ENCODE measurements at places on chromosomes 16 and 17.

- no peak for ATAC-seq
Measured at GRCh38 chr17:71522383-71522782, 598.4 kb upstream of the SOX9 start.

DNA sequence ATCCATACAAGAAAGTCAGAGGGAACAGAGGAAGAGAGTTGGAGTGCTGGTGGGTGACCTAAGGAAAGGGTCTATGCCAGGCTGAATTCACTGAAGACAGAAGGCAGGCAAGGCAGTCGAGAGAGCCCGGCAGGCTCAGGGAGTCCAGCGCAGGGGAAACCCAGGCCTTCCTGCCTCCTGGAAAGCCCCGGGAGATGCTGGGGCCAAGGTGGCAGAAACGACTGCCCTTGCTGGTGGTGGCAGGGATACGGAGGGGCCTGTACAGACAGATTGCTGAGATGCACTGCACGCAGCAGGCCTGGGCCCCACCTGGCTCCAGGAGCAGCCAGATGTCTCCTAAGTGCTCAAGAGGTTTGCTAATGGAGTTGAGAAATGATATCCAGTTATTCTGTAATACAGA is 59.8 kb downstream of the GTF3C1 start:
- ATAC-seq = no peak

GRCh38 chr16:10202649-10203048 is 20.4 kb upstream of the GRIN2A start:
- no peak for ATAC-seq

- ATAC-seq = no peak
Measured at GRCh38 chr16:15857724-15858560, 1.1 kb upstream of the MYH11 start.

DNA sequence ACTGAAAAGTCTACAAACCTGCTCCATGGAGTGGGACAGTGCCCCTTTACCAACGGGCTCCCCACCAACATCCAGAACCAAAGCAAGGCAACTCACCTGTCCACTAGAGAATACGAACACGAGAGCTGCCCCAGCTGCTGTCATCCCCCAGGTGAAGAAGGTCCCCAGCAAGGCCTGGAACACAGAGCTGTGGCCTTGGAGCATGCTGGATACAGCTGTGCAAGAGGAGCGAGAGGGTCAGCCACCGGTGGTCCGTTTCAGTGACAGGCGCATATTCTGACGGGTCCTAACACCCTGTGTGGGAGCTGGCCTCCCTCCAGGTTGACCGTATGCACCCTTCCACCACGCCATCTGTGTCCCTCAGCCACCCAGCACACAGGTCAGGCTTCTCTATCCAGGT is 3.9 kb downstream of the SLC39A11 start:
- no peak for ATAC-seq

- no peak for ATAC-seq
Measured at GRCh38 chr16:65675161-65675560, 553.3 kb upstream of the CDH11 start.

DNA sequence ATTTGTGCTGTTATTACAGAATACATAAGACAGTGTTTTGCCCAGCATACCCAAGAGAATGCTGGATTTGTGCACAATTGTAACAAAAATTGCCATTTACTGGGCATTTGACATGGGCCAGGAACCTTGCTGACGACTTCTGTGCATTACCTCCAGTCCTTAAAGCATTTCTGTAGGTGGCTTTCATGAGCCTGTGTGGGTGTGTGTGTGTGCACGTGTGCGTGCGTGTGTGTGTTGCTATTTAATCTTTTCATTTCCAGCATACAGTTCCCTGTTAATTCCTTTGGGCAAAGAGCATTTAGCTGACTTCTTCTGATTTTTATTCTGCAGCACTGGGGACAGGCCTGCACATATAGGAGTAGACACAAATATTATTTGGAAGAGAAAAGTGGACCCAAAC is 134.4 kb downstream of the CYLD start:
- ATAC-seq = no peak

DNA sequence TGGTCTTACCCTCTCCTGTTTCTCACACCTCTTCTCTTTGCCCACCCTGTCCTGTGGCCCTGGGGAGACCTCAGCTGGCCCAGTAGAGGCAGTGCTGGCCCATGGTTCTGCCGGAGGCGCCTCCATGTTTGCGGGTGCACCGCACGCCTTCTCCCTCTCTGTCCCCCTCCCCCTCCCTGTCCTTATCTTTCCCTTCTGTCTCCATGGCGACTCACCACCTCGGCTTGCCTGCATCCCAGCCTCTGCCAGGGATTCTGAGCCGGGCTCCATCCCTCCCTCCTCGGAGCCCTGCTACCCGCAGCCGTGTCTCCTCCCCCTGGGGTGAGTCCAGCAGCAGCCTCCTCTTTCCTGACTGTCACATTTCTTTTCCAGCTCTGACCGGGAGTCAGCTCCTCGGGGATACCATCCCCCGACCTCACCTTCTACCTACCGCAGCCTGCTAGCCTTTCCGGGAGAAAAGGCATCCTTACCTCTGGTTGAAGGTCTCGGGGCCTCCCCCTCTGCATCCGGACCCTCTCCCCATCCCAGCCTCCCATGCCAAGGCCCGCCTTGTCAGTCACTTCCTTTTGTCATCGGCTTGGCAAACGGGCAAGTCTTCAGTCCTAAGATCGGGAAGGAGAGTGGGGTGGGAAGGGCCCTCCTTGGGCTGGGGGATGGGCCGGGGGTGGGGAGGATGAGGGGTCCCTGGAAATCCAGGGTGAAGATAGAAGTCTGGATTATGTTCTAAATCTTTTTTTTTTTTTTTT is at the start of gene RNF112:
Gene RNF112 (plus strand): TSS at position 358 of the 746 bp plus-strand sequence. CDS start 177 bp downstream, at position 535.
- no peak for ATAC-seq

GRCh38 chr17:76382803-76383545 is 1.4 kb upstream of the SPHK1 start:
- peak; percentile 56 for ATAC-seq

GRCh38 chr16:11094857-11095565 is 150.6 kb downstream of the CLEC16A start:
- ATAC-seq = peak; percentile 79

DNA sequence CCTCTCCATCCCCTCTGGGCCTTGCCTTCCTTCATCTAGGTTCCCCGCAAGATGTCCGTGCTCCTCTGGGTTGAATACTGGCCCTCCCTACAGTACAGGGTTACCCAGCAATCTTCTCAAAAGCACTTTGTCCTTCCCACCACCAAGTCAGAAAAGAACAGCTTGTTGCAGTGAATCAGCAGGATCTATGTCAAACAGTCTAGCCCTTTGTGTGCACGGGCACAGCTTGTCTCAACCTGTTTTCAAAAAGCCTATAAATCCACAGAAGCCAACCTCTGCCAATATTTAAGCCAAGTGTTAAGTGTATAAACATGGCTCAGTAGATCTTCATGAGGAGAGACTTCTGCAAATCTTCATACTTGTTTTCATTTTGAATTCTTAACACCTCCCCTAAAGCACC is 25.2 kb downstream of the C17orf67 start:
- ATAC-seq = no peak

DNA sequence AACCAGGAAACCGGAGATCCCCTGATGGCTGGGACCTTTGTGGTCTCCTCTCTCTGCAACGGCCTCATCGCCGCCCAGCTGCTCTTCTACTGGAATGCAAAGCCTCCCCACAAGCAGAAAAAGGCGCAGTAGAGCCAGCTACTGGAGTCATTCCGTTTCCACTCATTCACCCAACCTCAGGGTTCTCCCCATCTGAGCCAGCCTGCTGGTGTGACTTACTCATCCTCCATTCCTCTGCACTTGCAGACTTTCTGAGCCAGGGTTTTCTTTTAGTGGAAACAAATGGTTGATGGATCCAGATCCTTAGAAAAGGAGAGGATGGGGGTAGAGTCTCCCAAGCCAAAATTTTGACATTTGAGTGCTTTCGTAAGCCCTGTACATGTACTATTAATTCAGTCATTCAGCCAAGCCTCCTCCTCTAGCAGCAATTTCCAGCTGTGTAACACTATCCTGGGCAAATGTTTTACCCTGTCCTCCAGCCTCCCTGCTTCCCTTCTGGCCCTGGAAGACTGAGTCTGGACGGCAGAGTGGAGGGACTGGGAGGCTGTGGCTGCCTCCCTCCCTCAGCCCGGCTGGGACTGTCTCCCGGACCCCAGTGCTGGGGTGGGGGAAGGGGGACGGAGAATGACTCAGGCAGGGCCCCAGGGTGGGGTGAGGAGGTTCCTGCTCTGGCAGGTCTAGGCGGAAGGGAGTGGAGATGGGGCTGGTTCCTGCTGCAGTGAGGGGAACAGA is 2.3 kb downstream of the SOX15 start:
- ATAC-seq = no peak

DNA sequence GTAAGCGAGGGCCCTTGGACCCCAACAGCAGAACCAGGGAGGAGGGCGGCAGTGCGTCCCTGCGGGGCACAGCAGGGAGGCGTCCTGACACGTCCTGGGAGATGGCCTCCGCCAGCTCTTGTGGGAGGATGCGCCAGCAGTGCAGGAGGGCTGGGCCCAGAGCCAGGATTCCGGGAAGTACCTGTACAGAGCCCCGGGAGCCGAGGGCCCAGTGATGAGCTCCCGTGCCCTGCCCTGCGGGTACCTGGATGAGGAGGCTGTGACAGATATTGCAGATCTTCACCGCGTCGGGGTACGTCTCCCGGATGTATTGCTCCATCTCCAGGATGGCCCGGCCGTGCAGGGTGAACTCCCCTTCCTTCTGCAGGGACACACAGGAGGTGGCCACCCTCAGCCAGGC is 23.1 kb downstream of the KDM8 start:
- no peak for ATAC-seq

DNA sequence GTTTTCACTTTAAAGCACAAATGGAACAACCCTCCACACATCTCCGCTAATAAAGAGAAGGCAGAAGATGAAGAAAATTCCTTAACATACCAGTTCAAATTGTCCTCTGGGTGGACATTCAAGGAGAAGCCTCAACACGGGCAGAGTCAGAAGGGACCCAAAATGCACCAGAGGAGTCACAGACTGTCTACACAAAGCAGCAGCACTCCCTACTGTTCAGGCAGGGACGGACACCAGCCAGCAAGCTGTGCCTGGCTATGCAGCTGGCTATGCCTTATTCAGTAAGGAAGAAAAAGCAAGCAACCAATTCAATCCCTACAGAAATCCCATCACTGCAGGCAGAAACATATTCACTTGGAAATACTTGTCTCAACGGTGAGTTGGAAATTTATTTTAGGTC is 8.1 kb downstream of the DNAJC7 start:
- ATAC-seq = no peak

GRCh38 chr17:78598013-78598471 is 20.8 kb upstream of the DNAH17 start:
- no peak for ATAC-seq

- ATAC-seq = peak; percentile 90
Measured at GRCh38 chr17:49748791-49749190, 15.1 kb downstream of the FAM117A start.

DNA sequence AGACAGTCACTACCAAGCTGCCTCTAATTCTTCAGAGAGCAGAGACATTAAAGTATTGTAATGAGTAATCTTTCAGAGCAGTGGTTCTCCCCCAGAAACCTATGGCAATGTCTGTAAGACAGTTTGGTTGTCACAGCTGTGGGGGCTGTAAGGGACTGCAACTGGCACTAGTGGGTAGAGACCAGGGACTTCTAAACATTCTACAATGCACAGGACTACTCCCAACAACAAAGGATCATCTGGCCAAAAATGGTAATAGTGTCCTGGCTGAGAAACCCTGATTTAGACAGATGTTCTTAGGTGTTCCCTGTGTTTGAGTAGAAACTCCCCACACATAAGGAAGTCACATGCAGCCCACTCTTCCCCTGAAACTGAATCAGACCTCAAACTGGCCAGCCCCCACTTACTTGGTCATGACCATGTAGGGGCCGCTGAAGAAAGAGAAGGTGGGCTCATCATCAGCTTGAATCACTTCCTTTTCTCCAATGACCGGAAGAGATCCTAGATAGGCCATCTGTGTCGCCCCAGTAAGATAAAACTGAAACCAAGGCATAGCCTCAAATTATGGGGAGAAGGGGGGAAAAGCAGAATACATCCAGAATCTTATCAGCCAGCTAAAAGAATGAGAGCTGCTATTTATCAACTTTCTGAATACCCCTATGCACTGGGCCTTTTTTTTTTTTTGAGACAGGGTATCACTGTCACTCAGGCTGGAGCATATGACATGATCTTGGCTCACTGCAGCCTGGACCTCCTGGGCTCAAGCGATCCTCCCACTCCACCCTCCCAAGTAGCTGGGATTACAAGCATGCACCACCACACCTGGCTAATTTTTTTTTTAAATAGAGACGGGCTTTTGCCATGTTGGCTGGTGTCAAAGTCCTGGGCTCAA is 75.8 kb downstream of the TEX14 start:
- peak; percentile 81 for ATAC-seq

DNA sequence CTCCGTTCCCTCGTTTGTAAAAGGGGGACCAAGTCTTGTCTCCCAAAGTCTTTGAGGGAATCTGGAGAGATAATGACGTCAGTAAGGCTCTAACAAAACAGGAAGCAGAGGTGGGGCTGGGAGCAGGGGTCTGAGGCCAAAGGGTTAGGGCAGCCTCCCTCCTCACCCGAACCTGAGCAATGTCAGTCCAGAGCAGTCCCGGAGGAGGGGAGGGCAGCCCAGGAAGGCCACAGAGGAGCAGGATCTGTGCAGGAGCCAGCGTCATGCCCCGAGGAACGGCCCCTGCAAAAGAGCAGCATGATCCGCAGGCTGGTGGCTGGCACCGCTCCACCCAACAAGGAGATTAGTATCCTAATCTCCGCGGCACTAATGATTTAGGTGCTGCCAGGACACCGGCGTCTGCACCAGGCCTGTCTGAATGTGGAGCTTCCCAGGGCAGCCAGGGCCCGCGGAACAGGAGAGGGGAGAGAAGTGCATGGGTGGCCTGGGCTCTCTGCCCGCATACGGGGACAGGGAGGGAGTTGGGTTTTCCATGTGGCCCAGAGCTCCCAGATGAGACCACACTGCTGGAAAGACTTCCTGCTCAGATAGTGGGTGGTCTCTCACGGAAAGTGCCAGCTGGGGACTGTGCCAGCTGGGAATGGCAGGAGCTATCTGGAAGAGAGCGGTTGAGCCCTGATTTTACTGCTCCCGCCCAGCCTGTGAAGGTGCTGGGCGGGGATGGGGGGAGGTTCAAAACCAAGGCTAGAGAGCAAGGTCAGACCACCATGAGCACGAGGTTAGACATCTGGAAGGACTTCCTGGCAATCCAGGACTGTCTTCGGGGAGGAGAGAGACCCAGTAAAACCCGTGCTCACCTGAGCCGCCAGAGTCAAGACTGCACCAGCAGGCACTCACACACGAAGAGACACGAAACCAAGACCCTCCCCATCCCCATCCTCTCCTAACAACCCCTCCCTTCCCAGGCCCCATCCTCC is 11.0 kb upstream of the KRT17 start:
- peak; percentile 6 for ATAC-seq

- no peak for ATAC-seq
Measured at GRCh38 chr16:48596326-48596725, 13.7 kb downstream of the N4BP1 start.

All from stimulated activated memory B cell treated with anti-CD40 and anti-IgM and Interleukin-4, amounts not matched to agents 10 μg/mL and 1 μg/mL and 100 μg/mL, for 72 hours (primary cell).